T-cell (primary cell): ENCODE measurements at places on chromosomes 11 and 22.

DNA sequence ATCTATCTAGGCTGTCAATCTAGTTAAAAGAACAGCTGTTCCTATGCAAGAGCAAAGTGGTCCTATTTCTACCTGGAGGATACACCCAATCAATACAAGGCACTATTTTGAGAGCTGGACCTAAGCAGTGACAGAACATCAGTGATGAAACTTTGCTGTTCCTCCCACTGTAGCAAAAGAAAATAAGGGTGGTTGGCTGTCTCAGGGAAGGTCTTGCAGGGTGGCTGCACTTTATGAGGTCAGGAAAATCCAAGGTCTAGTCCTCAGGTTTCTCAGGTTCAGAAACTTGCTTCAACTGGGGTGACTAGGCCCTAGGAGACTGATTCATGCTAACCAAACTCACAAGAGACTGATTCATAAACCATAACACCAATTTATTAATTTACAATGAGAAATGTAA is 11.6 kb downstream of the CPSF7 start:
- DNase-seq: no peak

- no peak for DNase-seq
Observed at GRCh38 chr11:36213393-36213840, 75.8 kb downstream of the COMMD9 start.

DNA sequence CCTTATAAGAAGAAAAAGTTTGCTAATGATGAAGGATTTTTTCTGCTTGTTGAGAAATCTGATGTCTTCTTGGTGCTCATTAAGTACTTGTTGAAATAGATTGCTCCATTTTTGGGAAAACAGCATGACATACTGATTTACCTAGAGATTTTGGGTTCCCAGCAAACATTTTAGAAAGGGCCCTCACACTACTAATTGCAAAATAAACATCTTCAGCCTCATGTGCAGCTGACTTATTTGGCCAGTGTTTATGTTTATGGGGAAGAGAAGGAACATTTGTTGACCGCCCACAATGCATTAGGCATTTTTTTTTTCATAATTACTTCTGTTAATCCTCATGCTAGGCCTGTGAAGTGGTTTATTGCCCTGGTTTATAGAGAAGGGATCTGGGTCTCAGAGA is 40.1 kb downstream of the LDLRAD3 start:
- no peak for DNase-seq

DNA sequence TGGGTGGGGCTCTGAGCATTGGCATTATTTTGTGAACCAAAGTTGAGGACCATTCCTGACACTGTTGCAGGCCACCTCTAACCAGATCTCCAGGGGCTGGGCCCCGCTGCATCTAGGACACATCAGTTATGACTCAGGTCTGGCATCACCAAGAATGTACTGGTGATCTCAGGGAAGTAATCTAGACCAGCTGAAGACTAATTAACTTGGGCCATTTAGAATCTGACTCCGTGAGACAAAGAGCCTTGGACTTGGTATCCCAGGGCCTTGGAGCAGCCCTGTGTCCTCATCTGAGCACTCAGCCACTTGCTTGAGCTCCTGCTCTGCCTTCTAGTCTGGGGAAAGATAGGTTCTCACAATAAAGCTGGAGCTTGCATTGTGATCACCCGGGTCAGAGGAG is 200.6 kb downstream of the KIRREL3 start:
- DNase-seq: no peak
